Spinal cord (tissue), 10 donors: ENCODE measurements at places on chromosomes 4 and X. TPM values are rescaled to one million over a fixed set of nuclear protein-coding genes. Genes with fewer than 3 reads are reported as not detected.

DNA sequence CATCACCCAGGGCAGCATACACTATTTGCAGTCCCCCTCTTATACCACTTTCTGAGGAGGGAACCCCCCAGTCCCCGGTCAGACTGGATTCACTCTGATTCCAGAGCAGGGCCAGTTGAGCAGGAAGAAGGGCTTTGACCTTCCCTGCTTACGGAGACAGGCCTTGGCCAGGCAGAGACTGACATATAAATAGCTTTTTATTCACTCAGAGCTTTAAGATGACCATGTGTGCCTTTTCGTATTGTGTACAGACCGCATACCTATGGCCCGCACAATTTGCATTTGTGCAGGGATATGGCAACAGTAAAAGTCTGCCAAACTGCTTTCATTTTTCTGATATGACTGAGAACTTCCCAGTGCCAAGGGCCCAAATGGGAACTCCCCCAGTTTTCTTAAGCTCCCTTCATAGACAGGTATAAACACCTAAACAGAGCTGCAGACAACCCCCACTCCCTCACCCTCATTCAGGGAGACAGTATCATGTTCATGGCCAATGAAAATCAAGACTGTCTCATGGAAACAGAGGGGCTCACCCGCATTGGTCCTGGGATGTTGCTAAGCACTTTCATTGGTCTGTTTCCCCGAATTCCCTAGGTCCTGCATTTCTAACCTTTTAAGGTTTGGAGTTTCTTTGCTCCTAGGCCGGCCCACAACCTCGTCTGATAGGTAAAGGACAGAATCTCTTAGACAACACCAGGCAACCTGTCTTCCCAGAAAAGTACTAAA is 86.0 kb downstream of the RTL5 start:
- peaks cover 17% of the 10 kb centered on the region for H3K4me1 ChIP-seq
- H3K27me3 ChIP-seq, result peaks cover 30% of the 10 kb centered on the region
- peak; percentile 39 for DNase-seq
- H3K4me3 ChIP-seq, result no peak overlapping the region
- no peak overlapping the region for H3K27ac ChIP-seq

The RNF128 gene
- 1.2 TPM for total RNA-seq

GRCh38 chrX:133415276-133416105 is at the start of gene GPC4:
Gene GPC4, minus strand, starts transcription at chrX:133415489. Its CDS starts 524 bp downstream, at chrX:133414965.
- peak within 1 kb of the TSS; percentile 69 for H3K27ac ChIP-seq
- H3K27me3 ChIP-seq, result peaks cover 34% of the 10 kb centered on the region
- no peaks in the 10 kb centered on the region for H3K36me3 ChIP-seq

DNA sequence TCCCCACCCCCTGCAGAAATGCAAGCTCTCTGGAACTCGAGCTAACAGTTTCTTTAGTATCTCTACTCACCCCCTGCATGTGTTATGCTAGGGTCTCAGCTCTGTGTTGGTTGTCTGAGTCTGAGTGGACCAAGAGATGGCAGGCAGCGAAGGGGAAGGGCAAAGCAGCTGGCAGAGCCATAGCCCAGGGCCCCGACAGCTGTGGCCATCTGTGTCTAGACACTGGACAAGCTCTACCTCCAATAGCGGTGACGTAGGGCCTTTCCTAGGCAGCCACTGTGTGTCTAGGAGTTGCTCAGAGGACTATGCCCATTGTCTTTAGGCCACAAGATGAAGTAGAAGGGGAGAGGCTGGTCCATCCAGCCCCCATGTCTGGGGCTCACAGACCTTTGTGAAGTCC is 79.2 kb downstream of the EFNB1 start:
- no peaks in the 10 kb centered on the region for H3K36me3 ChIP-seq
- peaks cover 17% of the 10 kb centered on the region for H3K4me1 ChIP-seq
- peaks cover 7% of the 10 kb centered on the region for H3K27me3 ChIP-seq
- H3K27ac ChIP-seq, result no peak overlapping the region
- no peak for DNase-seq

GRCh38 chr4:126851391-126851790 is 781.4 kb upstream of the INTU start:
- no peak overlapping the region for H3K4me3 ChIP-seq
- no peaks in the 10 kb centered on the region for H3K27me3 ChIP-seq
- H3K4me1 ChIP-seq, result no peaks in the 10 kb centered on the region
- H3K27ac ChIP-seq, result no peak overlapping the region
- H3K36me3 ChIP-seq, result no peaks in the 10 kb centered on the region

- H3K4me1 ChIP-seq, result no peaks in the 10 kb centered on the region
These were observed 167.9 kb downstream of the COL4A6 start for GRCh38 chrX:108270280-108270679.

The ARMCX2 gene
- total RNA-seq, result 77.9 TPM

DNA sequence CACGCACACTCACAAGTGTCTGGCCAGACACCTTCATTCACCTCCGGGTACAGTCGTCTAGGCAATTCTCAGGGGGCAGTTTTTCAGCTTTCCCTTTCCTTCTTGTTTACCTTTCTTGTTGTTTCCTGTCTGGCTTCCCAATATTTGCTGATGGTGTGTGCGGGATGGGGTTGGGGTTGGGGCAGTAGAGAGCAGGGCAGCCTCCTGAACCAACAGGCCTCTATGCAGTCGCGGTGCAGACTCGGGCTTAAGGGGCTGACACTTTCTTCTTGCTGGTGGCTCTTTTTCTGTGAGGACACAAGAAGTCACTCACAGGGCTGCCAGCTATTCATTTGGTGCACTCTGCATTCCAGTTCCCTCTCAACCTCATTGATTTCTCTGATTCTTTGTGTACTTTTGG is 56.4 kb downstream of the NBDY start:
- H3K4me3 ChIP-seq, result no peak overlapping the region
- peaks cover 11% of the 10 kb centered on the region for H3K36me3 ChIP-seq
- no peak for DNase-seq
- no peaks in the 10 kb centered on the region for H3K27me3 ChIP-seq
- peaks cover 29% of the 10 kb centered on the region for H3K4me1 ChIP-seq

DNA sequence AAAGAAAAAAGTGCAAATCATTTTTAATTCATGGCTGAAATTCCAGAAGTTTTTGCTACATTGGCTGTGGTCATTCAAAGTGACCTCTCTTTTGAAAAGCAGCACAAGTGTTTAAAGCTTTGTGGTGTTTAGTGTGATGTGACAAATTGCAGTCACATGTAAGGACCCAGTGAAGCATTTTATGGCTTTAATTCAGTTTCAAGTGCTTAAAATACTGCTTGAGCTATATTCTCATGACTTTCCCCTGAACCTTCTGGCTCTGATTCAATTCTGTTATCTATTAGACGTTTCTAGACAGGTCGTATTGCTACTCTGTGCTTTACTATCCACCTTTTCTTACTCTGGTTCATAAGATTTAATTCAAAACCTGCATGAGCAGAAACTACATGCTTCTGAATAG is 105.8 kb downstream of the FAT4 start:
- H3K27ac ChIP-seq, result no peak overlapping the region
- no peaks in the 10 kb centered on the region for H3K27me3 ChIP-seq

The RHOXF2 gene
- total RNA-seq, result not detected

GRCh38 chrX:14546190-14546589 is 16.9 kb downstream of the GLRA2 start:
- no peaks in the 10 kb centered on the region for H3K27me3 ChIP-seq
- no peak for DNase-seq
- H3K4me3 ChIP-seq, result no peak overlapping the region
- no peaks in the 10 kb centered on the region for H3K4me1 ChIP-seq

DNA sequence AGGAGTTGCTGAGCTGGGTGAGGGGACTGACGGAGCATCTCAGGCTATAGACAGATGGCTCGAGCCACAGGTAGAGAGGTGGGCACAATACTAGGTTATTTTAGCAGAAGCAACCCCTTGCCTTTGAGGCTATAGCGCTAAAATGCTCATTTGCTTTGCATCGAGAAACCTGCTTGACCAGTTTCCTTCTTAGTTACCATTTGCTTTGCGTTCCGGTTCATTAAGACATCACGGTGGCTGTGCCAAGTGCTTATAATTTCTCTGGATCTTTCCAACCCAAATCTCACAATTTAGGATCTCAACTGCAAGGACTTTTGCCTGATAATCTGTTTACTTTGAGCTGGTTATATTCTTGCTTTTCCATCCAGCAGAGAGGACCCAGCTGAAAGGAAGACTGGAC is 40.8 kb downstream of the DLG3 start:
- DNase-seq, result no peak
- H3K36me3 ChIP-seq, result no peaks in the 10 kb centered on the region
- H3K27ac ChIP-seq, result no peak overlapping the region
- no peak overlapping the region for H3K4me3 ChIP-seq

- no peaks in the 10 kb centered on the region for H3K27me3 ChIP-seq
- no peak overlapping the region for H3K4me3 ChIP-seq
- no peak for DNase-seq
These were observed 321.8 kb downstream of the MAPK10 start for GRCh38 chr4:86038037-86038436.
